ENCODE measurements at places on chromosomes 6 and 20. TPM values are rescaled to one million over a fixed set of nuclear protein-coding genes. Genes with fewer than 3 reads are reported as not detected.

ROS1 gene
- total RNA-seq, result not detected

BFSP1 gene
- 5.7 TPM for total RNA-seq

TOX2 gene
- total RNA-seq, result 0.94 TPM

ECI2 gene
- 51.8 TPM for total RNA-seq

PERP gene
- 55.6 TPM for total RNA-seq

GRCh38 chr6:111563581-111563980, 42.1 kb downstream of the TRAF3IP2 start:
- no peak overlapping the region for H3K4me3 ChIP-seq
- peaks cover 77% of the 10 kb centered on the region for H3K4me1 ChIP-seq
- H3K27me3 ChIP-seq, result no peaks in the 10 kb centered on the region
- H3K27ac ChIP-seq, result peak overlapping the region; percentile 27
- peaks cover 35% of the 10 kb centered on the region for H3K36me3 ChIP-seq

GRCh38 chr20:21534453-21534852, 20.6 kb upstream of the NKX2-2 start:
- H3K36me3 ChIP-seq, result no peaks in the 10 kb centered on the region
- H3K4me3 ChIP-seq, result no peak overlapping the region
- no peak overlapping the region for H3K27ac ChIP-seq
- H3K4me1 ChIP-seq, result no peaks in the 10 kb centered on the region
- peaks cover 77% of the 10 kb centered on the region for H3K27me3 ChIP-seq

DNA sequence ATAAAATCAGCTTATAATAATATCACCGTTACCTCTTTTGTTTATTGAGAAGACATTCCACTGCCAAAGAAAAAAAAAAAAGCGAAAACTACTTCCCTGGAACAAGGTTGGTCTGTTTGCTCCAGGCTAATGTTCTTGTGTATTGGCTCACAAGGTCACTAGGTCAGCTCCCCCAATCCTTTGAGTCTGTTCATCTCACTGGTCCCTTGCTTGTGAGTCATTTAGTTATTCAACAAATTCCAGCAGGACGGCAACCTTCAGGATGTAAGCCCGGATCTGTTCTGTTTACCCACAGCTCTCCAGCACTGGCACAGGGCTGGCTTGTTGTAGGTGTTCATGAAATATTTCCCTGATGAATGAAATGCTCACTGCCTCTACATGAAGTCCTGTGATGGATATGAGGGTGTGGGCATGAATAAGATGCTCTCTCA, 3.3 kb downstream of the ARHGAP40 start:
- no peak overlapping the region for H3K4me3 ChIP-seq
- H3K27me3 ChIP-seq, result peaks cover 40% of the 10 kb centered on the region
- no peak for DNase-seq

DNA sequence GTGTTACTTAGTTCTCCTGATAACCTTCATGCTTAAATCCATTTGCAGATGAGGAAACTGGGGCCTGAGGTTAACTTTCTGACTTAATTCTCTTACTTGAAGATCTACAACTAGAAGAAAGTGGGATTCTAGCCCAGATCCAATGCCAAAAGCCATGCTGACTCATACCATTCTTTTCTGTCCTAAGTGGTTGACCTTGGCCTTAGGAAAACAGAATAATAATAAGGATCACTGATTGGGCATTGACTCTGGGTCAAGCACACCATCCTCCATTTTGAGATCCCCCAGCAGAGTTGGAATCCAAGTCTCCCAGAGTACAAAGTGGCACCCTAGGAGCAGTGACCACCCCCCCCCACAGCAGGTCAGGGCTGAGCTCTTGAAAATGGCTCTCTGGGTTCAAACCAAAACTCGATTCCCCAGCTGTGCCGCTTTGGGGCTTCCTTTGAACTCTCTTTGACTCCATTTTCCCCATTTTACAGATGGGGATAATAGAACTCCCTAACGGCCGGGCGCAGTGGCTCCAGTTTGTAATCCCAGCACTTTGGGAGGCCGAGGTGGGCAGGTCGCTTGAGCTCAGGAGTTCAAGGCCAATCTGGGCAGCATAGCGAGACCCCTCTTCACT, 12.8 kb upstream of the ZNF217 start:
- H3K4me3 ChIP-seq, result no peak overlapping the region
- no peaks in the 10 kb centered on the region for H3K27me3 ChIP-seq
- H3K27ac ChIP-seq, result no peak overlapping the region
- no peaks in the 10 kb centered on the region for H3K36me3 ChIP-seq
- no peak for DNase-seq

- no peak overlapping the region for H3K4me3 ChIP-seq
- DNase-seq, result no peak
- H3K36me3 ChIP-seq, result no peaks in the 10 kb centered on the region
- no peak overlapping the region for H3K27ac ChIP-seq
- no peaks in the 10 kb centered on the region for H3K4me1 ChIP-seq
- H3K27me3 ChIP-seq, result peaks cover 22% of the 10 kb centered on the region
These were observed 47.2 kb upstream of the SYNDIG1 start for GRCh38 chr20:24422091-24422760.

DNA sequence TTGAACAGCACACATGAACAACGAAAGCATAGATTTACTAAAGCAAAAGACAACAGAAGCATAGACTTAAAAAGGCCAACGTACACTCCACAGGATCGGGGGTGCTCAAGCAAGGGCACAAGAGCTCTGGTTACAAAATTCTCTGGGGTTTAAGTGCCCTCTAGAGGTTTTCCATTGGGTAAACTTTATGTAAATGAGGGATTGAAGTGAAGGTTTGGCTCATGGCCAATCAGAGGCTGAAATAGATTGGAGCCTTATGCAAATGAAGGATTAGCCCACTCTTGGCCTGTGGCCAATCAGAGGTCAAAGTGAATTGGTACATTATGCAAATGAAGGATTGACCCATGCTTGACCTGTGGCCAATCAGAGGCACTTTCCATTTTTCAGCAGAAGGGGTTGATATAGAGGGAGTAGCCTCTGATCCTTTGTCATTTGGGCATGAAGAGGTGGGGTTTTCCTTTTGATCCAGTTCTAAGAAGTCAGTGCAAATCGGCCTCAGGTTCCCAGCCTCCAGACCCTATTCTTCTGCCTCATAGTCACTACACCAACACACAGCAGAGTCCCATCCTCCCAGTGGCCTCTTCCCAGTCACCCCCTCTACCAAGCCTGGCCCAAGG, 244.9 kb downstream of the THBS2 start:
- H3K4me1 ChIP-seq, result no peaks in the 10 kb centered on the region
- no peaks in the 10 kb centered on the region for H3K36me3 ChIP-seq
- no peaks in the 10 kb centered on the region for H3K27me3 ChIP-seq

DNA sequence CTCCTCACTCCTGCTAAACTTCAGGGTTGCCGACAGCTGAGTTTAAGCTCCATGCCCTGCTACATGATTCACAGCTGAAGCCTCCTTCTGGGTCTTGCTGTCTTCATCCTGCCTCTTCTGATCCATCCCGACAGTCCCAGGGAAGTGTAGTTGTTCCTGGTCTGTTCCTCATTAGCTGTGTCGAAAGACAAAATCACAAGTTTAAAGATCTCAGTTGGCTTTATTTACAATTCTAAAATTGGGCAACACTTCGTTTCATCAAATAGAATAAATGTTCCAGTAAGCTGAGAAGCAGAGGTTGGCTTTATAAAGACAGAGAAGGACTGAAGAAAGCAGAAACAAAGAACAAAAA, 4.1 kb upstream of the SLC2A10 start:
- no peaks in the 10 kb centered on the region for H3K27me3 ChIP-seq
- peaks cover 16% of the 10 kb centered on the region for H3K4me1 ChIP-seq
- no peak for DNase-seq
- H3K27ac ChIP-seq, result no peak overlapping the region
- H3K36me3 ChIP-seq, result no peaks in the 10 kb centered on the region

DNA sequence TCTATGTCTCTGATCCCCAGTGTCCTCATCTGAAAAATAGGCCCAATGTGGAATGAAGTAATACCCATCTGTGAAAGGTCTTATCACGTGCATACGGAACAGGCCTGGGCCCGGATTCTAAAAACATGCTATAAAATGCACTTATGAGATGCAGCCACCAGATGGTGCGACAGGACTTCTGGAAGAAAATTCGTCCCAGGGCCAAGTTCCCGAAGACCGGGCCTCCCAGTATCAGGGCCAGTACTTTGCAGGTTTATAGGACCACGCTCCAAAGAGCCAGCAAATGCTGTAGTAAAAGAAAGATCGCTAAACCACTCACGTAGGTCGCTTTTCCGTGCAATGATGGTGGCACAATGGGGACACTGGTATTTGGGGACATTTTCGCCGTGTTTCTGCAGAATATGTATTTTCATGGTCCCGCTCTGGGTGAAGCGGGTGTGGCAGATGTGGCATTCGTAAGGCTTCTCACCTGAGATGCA, 10.6 kb downstream of the CTCFL start:
- peaks cover 26% of the 10 kb centered on the region for H3K27me3 ChIP-seq
- H3K4me1 ChIP-seq, result peaks cover 13% of the 10 kb centered on the region
- H3K36me3 ChIP-seq, result no peaks in the 10 kb centered on the region
- peak; percentile 43 for DNase-seq

- H3K36me3 ChIP-seq, result peaks cover 6% of the 10 kb centered on the region
- peak overlapping the region; percentile 75 for H3K4me3 ChIP-seq
- no peak for DNase-seq
- no peaks in the 10 kb centered on the region for H3K27me3 ChIP-seq
These were observed 598 bp downstream of the OGFR start for GRCh38 chr20:62805155-62805710.

Data from mesothelial cell of epicardium (in vitro differentiated cells).